Natural killer cell (primary cell): ENCODE measurements at places on chromosomes 12 and 14.
A peak's percentile ranks its signal among the peaks of the same experiment; 100 is the strongest.

DNA sequence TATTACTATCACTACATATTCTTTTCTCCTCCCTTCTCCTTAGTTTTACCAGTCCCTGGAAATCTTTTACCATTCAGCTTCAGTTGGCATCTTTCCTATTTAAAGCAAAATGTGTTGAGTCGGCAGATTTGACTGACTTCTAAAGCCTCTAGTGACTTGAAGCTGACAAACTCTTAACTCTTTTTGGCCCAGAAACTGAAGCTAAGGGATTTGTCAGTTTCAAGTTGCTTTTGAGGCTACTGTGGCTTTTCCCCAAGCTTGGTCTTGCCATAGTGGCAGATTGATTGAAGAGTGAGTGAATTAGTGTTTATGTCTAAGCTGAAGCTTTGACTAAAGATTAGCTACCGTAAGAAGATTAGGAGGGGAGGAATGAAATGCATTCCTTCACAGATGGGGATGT lies 104.0 kb downstream of the ETNK1 start:
- no peak for DNase-seq
- H3K4me3 ChIP-seq, result no peak overlapping the region
- H3K36me3 ChIP-seq, result no peaks in the 10 kb centered on the region

GRCh38 chr12:51834411-51834810 lies 14.1 kb downstream of the FIGNL2 start:
- peaks cover 18% of the 10 kb centered on the region for H3K4me1 ChIP-seq
- no peak overlapping the region for H3K27ac ChIP-seq
- no peak overlapping the region for H3K4me3 ChIP-seq
- H3K27me3 ChIP-seq, result peaks cover 7% of the 10 kb centered on the region
- H3K36me3 ChIP-seq, result no peaks in the 10 kb centered on the region

GRCh38 chr12:106771425-106771824 lies 3.1 kb upstream of the RIC8B start:
- no peak overlapping the region for H3K27ac ChIP-seq
- H3K27me3 ChIP-seq, result peaks cover 3% of the 10 kb centered on the region
- H3K36me3 ChIP-seq, result no peaks in the 10 kb centered on the region
- H3K4me1 ChIP-seq, result peaks cover 10% of the 10 kb centered on the region
- no peak for DNase-seq

- H3K27ac ChIP-seq, result peak overlapping the region; percentile 89
- peak overlapping the region; percentile 2 for H3K4me3 ChIP-seq
- no peak for DNase-seq
- peaks cover 32% of the 10 kb centered on the region for H3K4me1 ChIP-seq
- no peaks in the 10 kb centered on the region for H3K36me3 ChIP-seq
Observed at GRCh38 chr14:89303456-89304435, 113.3 kb downstream of the FOXN3 start.

- H3K4me1 ChIP-seq, result no peaks in the 10 kb centered on the region
- H3K36me3 ChIP-seq, result no peaks in the 10 kb centered on the region
- no peak overlapping the region for H3K4me3 ChIP-seq
- no peaks in the 10 kb centered on the region for H3K27me3 ChIP-seq
- H3K27ac ChIP-seq, result no peak overlapping the region
- DNase-seq, result no peak
Observed at GRCh38 chr12:12951504-12951903, 466 bp downstream of the GPRC5D start.

DNA sequence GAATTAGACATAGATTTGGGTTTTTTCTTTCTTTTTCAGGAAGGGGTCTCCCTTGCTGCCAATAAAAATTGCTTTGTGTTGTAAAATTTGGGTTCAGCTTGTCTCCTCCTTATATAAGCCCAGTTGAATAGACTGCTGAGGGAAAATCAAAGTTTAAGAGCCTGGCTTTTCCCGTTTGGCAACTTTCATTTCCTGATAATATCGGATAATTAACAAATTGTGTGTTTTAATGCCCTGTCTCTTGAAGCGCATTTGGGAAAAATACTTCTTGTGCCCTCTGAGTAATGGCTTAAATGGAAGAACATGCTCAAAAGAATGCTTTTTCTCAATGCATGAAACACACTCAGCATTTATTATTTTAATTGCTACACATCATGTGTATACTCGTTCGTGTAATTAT lies 198.0 kb upstream of the DCN start:
- H3K4me3 ChIP-seq, result no peak overlapping the region
- H3K36me3 ChIP-seq, result no peaks in the 10 kb centered on the region

- peaks cover 6% of the 10 kb centered on the region for H3K27me3 ChIP-seq
- no peak overlapping the region for H3K27ac ChIP-seq
- H3K36me3 ChIP-seq, result no peaks in the 10 kb centered on the region
- H3K4me1 ChIP-seq, result peaks cover 12% of the 10 kb centered on the region
- no peak for DNase-seq
Observed at GRCh38 chr12:30823764-30824163, 69.0 kb upstream of the CAPRIN2 start.

DNA sequence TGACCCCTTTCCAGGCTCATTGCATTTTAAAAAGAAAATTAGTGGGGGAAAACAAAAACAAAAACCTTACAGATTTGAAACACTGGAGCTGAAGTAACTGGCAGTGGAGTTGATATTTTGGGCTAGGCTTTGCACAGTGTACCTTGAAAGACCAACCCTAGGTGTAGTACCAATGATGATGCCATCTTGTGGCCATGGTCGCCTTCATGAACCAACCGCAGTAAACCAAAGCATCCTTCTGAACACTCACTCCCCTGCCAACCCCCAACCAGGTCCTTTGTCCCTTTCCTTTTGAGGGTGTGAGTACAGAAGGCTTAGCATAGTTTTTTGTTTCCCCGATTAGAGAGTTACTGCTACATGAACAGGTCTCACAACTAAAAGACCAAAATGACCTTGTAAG lies 5.9 kb downstream of the TOMM20L start:
- DNase-seq, result no peak
- H3K4me3 ChIP-seq, result no peak overlapping the region
- no peaks in the 10 kb centered on the region for H3K27me3 ChIP-seq
- peaks cover 4% of the 10 kb centered on the region for H3K4me1 ChIP-seq

DNA sequence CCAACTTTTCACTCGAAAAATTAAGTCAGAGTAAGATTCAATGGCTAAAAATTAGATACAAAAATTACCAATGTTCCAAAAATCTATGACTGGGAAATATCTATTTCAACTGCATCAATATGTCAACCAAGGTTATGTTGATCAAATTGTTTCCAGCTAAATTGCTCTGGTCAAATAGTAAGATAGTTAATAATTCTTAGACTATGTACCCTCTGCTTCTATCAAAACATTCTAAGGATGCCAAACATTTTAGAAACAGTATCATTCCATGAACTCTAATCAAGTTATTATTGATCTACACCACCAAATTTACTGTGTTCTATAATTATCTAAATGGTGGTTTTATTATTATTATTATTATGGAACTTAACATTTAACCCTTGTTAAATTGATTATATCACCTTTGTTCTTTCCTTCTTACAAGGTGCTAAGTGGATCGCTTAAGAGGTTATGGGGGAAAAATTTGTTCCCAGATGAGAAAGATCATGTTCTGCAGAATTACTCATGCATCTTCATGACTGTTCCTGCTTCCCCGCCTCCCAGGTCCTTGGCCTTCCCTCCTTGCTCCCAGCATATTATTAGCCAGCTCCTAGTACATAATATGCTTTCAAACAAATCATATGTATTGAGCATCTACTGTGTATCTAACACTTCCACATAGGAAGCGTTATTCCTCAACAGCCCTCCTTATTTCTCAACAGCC lies 240.5 kb upstream of the KRR1 start:
- DNase-seq, result no peak
- H3K4me1 ChIP-seq, result no peaks in the 10 kb centered on the region
- H3K27ac ChIP-seq, result no peak overlapping the region
- no peak overlapping the region for H3K4me3 ChIP-seq
- no peaks in the 10 kb centered on the region for H3K27me3 ChIP-seq
- no peaks in the 10 kb centered on the region for H3K36me3 ChIP-seq

- no peak for DNase-seq
- H3K27me3 ChIP-seq, result peaks cover 6% of the 10 kb centered on the region
- no peak overlapping the region for H3K4me3 ChIP-seq
- H3K27ac ChIP-seq, result no peak overlapping the region
Observed at GRCh38 chr12:63298386-63298930, 147.5 kb upstream of the AVPR1A start.

DNA sequence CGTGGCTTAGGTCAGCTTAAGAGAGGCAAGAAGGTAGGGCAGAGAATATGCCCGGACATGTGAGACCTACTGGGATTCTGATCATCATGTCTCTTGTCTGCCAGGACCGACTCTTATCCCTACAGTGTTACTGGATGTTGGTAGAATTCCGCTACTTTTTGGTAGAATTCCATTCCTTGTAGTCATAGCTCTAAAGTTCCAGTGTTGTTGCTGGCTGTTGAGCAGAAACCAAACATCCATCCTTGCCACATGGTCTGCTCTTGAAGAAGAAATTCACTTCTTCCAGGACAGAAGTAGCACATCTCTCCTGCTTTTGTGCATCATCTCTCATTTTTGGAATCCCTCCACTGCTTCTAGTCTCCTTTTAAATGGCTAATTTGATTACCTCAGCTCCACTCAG lies 453.7 kb downstream of the RPL10L start:
- H3K4me1 ChIP-seq, result no peaks in the 10 kb centered on the region
- H3K36me3 ChIP-seq, result no peaks in the 10 kb centered on the region
- no peak overlapping the region for H3K27ac ChIP-seq
- H3K4me3 ChIP-seq, result no peak overlapping the region
- no peaks in the 10 kb centered on the region for H3K27me3 ChIP-seq
